AML-193 (cell line): ENCODE measurements at places on chromosomes 3 and 15.

GRCh38 chr3:112739252-112739965 lies 98.5 kb upstream of the CCDC80 start:
- no peak for DNase-seq

DNA sequence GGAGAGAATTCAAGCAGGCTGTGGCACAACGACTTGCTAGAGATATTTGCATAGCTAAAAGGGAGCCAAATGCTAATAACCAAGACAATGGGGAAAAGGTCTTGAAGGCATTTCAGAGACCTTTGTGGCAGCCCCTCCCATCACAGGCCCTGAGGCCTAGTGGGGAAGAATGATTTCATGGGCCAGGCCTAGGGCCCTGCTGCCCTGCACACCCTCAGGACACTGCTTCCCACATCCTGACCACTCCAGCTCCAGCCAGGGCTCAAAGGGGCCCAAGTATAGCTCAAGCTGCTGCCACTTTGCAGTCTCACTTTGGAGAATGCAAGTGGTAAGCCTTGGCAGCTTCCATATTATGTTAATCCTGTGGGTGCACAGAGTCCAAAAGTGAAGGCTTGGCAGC lies 21.5 kb upstream of the PTPN23 start:
- no peak for DNase-seq

DNA sequence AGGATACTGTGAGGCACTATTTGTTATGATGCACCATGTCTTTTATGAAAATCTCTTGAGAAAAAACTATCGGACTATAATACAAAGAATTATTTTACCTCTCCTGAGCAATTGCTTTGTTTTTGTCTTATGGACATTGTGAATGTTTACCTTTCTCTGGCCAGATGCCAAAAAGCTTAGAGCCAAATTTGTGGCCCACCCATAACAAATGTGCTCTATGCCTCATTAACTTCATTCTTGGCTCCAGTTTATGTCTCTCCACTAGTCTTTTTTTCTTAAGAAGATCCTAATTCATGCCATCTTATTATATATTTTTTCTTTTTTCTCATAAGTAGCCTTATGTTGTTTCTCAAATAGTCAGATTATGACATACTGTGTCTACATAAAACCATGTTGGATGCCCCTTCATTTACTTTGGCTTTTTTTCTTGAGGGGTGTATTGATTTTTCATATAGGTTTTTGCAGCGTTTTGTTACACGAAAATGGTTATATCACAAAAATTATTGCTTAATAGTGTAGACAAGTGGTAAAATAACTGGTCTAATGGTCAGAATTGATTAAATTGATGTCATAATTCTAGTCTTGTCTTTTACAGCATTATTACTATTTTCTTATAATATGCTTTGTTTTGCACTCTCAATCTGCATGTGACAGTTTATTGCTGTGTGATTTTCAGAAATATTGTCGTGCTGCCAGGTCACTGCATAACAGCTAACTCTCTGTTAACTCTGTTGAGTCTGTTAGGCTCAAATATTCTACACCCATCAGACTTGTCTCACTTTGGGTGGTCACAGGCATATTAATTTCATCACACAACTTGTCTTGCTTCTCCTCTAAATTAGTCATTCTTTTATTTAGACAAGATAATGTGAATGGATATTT lies 18.2 kb downstream of the SENP8 start:
- DNase-seq = no peak

GRCh38 chr15:80568298-80568697 lies 126.8 kb upstream of the ABHD17C start:
- no peak for DNase-seq

DNA sequence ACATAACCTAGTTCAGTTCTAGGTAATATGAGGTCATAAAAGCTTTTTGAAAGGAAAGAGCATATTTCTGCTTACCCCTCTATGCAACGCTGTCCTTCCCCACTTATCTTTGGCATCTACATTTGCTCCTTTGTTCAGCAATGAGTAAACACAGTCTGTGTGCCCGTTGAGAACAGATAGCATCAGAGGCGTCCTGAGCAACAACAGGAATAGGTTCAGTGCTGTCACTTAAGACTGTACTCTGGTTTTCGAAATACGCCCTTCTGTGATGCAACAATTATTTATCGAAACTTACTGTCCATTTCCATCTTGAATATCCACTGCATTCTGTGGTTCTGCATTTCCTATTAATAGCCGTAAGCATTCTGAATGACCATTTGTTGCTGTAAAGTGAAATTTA lies 84.4 kb downstream of the BTD start:
- no peak for DNase-seq

- DNase-seq = no peak
Measured at GRCh38 chr15:80942746-80943565, 46.7 kb downstream of the MESD start.
